NCI-H1930 (cell line): ENCODE measurements at places on chromosomes 2 and 18.

DNA sequence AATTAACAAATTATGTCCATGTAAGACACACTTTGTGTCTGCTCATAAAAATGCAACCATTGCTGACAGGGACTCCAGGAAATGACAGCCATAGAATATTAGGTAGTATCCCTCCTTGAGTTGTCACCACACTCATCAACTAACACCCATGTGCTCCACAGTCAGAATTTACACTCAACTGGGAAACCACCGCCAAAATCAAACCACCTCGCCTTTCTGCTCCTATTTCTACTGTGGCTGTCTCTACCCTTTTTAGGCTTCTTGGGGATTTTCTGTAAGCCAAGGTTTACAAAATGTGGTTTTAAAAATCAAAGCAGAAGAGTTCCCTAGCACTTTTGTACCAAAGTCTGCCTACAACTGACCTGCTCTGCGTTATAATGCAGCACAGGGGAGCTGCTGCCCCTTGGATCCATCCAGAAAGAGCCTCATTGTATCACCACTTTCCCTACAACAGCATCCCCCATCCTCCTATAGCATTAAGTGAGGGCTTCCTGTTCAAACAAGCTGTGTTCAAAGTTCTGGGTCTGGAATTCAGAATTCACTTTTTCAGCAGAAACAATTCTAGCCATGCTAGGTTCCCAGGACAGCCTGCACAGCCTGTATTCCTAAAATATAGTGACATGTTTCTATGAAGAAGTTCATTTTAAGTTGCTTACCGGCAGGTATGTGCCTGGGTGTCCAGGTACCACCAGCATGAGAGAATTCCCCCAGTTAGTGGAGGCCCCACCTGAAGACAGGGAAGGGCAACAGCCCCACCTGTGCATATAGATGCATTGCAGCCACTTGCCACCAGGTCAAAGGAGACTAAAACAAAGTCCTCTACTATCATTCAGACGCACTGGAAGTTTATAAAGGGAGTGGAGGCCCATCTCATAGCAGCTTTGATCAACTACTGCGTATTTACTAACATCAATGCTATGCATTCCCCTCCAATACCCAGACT, 104.3 kb downstream of the MYO5B start:
- DNase-seq = no peak

DNA sequence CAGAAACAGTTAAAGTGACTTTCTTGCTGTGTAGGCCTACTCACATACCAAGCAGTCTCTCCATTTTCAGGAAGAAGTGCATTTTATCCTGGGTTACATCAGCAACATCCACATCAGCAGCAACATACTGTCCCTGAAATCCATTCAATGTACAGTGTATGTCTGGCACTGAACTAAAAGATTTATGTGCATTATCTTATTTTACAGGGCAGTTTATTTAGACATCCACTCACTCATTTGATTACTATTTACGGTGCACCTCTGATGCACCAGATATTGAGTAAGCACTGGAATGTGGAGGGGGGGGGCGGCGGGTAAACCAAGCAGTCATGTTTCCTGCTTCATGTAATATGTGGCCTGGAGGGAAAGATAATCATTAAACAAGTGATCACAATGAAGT, 1128.2 kb downstream of the BCL11A start:
- no peak for DNase-seq

DNA sequence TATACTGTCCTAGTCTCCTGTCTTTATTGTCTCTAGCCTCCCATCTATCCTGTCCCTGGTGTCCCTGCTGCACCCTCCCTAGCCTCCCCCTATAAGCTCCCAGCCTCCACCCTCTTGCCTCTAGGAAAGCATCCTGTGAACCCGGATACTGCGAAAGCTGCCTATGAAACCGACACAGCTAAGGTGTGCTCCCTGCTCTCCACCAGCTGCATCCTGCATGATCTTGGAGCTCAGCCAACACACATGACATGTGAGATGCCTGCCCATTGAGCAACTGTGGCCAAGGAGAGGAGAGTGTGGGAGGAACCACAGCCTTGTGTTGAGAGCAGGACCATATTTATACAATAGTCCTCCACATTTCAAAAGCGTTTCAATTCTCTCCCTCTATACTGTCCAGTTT, 187.1 kb downstream of the ZBTB7C start:
- DNase-seq = peak; percentile 42

DNA sequence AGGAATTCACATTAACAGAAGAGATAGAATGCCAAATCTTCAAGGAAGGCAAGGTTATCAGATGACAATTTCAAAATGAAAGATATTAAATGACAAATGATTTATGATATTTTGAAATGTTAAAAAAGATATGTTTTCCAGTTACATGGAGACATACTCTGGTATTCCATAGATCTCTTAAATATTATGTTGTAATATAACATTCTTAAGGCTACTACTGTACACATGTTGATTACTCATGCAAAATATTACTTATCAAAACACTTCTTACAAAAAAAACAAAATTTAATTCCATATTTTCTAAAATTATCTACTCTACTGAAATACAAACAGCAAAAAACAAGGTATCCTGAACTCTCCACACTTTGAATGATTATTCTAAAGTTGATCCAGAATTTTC, 22.9 kb downstream of the RTTN start:
- DNase-seq = no peak

DNA sequence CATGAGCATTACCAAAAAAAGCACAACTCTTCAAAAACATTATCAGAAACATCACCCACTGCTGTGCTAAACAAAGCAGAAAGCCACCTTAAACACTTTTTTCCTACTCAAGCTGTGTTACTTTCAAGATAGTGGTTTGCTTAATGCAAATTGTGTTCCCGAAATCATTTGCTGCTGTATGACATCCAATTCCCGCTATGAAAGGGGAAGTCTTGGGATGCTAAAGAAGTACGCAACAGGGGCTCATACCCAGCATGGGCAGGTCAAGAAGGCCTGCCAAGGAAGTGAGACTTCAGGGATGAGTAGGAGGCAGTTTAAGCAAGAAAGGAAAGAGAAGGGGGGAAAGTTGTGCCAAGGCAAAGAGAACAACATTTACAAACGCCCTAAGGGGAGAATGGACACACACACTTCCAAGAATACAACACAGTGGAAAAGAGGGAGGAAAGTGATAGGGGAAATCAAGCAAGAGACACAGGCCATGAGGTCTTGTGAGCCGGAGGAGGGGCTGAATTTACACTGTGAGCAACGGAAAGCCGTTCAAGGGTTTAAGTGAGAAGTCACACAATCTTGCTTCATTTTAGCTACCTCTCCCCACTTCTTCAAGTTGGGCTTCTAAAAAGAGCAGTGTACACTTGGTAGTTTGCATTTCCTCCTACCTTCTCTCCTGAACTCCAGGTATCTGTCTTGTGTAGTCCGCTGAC, 4.0 kb downstream of the PTPN2 start:
- DNase-seq = no peak

GRCh38 chr18:2985628-2986027, 27.3 kb downstream of the LPIN2 start:
- DNase-seq = no peak

GRCh38 chr2:121480826-121481225, 49.9 kb upstream of the RNU4ATAC start:
- DNase-seq = no peak

GRCh38 chr18:2610549-2610948, 39.2 kb downstream of the NDC80 start:
- no peak for DNase-seq

- DNase-seq = no peak
Measured at GRCh38 chr2:893311-893710, 57.3 kb upstream of the SNTG2 start.

DNA sequence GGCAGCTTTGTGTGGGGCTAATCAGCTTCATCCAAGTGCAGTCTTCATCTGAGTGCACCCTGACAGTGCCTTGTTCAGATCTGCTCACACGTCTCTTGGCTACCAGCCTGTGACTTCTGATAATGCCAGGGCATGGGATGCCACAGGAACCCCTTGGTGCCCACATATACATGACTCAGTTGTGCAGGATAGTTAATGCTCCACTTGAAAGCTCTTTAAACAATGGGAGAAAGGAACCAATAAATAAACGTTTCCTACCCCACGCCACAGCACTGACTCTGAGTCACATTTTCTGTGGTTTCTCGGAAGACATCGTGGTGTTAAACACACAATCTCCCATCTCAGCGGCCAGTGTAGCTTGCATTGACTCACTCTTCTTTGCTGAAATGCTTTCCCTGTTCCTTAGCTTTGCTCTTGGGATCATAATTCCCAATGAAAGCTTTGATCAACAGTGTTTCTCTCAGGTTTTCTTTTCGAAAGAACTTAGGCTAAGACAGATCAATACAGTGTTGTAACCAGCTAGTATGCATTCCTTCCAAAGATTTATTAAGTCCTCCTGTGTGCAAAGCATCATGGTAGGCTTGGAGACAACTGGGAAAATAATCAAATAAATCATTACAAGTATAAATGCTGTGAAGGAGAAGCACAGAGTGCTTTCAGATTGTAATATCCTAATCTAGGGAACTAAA, 142.0 kb downstream of the COPS8 start:
- no peak for DNase-seq

DNA sequence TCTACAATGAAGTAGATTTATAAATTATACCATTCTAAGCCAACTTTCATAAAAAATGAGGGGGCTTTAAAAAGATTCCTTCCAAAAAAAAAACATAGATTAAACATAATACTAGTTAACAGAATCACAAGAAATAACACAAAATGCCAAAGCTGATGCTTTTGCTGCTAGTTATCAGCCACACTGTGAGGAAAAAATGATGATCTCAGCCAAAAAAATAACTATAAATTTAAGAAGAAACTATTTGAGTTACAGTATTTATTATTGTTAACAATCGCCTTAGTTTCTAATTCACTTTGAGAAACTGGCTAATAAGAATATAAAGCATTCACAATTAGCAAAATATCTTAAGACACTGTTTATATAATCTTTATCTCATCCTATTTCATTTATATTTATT, 27.1 kb downstream of the BAZ2B start:
- no peak for DNase-seq

- no peak for DNase-seq
Measured at GRCh38 chr18:25557011-25557410, 205.0 kb upstream of the ZNF521 start.

DNA sequence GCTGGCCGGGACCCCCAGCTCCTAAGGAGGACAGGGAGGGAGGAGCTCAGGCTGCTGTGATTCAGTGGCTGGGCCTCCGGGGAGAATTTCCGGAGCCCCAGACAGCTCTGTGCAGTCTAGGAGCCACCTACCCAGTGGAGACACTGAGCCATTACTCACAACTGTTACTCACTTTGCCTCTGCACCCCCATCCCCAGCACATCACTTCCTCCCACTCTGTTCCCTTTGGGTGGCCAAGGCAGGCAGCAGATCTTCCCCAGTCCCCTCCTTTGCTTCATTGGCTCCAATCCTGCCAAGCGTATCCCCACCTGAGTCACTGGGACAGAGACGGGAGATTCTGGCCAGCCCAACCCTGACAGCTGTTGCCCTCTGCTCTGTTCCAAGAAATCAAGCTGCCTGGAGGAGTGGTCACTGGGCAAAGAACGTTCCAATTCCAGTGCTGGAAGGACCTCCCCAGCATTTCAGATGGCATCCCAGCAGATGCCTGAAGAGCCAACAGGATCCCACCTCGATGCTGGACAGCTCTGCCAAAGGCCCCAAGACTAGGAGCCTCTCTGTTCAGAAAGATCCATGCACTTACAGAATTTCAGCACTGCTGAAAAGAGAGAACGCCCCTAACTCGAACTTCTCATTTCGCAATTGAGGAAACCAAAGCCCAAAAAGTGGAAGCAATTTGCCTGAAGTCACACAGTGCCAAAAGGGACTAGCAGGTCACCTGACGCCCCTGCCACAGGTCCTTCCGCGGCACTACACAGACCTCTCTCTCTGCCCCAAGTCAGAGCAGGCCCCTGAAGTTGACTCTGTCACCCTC, 68.3 kb downstream of the TNS1 start:
- no peak for DNase-seq

- no peak for DNase-seq
Measured at GRCh38 chr18:27797484-27797883, 379.4 kb downstream of the CDH2 start.

GRCh38 chr2:156177654-156178053, 154.9 kb downstream of the NR4A2 start:
- no peak for DNase-seq

- no peak for DNase-seq
Measured at GRCh38 chr2:45974762-45975408, 322.3 kb upstream of the EPAS1 start.

DNA sequence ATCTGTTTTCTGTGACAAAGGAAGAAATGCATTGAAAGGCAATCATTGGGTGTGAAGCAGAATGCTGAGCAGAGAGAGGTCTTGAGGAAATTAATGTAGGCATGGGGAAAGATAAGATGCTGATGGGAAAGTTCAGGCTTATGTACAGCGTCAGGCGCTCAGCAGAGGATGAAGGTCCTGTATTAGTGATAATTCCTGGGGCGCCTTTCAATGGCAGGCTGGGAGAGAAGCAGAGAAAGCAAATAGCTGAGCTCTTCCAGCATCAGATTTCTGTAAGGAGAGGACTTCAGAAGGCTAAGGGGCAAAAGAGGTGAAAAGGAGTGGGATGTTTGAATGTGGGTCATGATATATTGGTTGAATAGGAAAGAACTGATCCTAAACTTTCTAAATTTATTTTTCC, 129.8 kb downstream of the HNMT start:
- no peak for DNase-seq

DNA sequence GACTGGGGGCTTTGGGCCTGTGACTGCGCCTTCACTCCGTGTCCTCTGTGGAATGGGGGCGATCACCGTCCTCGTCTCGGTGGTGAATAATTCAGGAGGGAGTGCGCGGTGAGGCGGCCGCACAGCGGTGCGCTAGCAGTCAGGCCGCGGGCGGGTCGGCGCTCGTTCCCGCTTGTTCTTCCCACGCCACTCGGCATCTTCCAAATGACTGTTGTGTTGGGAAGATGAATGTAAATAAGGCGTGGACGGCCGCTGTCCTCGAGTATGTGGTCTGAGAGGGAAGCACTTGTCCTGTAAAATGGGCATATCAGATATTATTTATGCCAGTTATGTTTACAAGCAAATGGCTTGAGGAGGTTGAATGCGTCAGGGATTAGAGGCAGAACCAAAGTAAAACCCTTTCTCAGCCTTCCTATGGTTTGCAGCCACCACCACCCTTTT, 608 bp upstream of the VPS4B start:
- DNase-seq = no peak
